ENCODE measurements at places on chromosomes 1 and 21.

GRCh38 chr1:79150576-79150975 lies 144.0 kb upstream of the ADGRL4 start:
- no peaks in the 10 kb centered on the region for H3K27me3 ChIP-seq
- no peak overlapping the region for H3K4me3 ChIP-seq
- DNase-seq: no peak
- H3K36me3 ChIP-seq: no peaks in the 10 kb centered on the region

- H3K27me3 ChIP-seq: no peaks in the 10 kb centered on the region
- H3K4me1 ChIP-seq: no peaks in the 10 kb centered on the region
- DNase-seq: no peak
Observed at GRCh38 chr1:114428083-114428754, 82.8 kb downstream of the TRIM33 start.

DNA sequence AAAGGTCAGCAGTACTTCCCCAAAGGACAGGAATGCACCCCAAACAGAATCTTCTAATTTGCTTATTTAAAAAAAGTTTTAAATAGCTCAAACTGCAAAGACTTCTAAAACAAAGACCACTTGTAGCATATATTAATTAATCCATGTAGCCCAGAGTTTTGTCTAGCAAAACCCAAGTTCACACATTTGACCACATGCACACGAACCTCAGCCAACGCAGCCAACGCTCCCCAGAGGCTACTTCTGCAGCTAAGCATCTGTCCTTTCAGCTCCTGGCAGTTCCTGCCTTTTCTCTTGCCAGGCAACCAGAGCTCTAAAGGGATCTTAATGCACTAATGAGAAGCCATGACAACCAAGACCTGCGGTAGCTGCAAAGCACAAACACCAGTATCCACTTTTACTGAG lies 89.6 kb downstream of the RERE start:
- H3K27ac ChIP-seq: no peak overlapping the region
- H3K27me3 ChIP-seq: no peaks in the 10 kb centered on the region
- DNase-seq: no peak
- peaks cover 2% of the 10 kb centered on the region for H3K4me1 ChIP-seq

DNA sequence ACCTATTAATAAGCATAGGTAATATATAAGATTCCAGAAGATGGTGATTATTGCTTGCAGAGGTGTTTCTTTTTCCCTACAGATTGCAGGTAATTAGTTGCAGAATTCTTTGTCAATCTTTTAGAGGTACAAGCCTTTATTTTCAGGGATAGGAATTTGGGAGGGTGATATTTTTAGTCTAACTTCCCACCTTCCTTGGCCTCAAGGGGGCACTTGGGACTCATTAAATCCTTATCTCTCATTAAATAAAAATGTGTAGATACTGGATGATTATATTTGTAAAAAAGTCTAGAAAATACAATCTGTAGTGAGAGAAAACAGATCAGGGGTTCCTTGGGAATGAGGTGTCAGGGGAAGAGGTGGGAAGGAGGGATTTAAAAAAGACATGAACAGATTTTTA lies 179.2 kb downstream of the PATJ start:
- H3K27me3 ChIP-seq: no peaks in the 10 kb centered on the region
- no peak for DNase-seq
- H3K4me1 ChIP-seq: no peaks in the 10 kb centered on the region
- H3K36me3 ChIP-seq: peaks cover 5% of the 10 kb centered on the region
- H3K27ac ChIP-seq: no peak overlapping the region
- no peak overlapping the region for H3K4me3 ChIP-seq
